Activated naive CD4-positive, alpha-beta T cell (primary cell): ENCODE measurements at places on chromosomes 5 and 9.

GRCh38 chr5:148913493-148913892 is 87.1 kb downstream of the ADRB2 start:
- no peak for DNase-seq

DNA sequence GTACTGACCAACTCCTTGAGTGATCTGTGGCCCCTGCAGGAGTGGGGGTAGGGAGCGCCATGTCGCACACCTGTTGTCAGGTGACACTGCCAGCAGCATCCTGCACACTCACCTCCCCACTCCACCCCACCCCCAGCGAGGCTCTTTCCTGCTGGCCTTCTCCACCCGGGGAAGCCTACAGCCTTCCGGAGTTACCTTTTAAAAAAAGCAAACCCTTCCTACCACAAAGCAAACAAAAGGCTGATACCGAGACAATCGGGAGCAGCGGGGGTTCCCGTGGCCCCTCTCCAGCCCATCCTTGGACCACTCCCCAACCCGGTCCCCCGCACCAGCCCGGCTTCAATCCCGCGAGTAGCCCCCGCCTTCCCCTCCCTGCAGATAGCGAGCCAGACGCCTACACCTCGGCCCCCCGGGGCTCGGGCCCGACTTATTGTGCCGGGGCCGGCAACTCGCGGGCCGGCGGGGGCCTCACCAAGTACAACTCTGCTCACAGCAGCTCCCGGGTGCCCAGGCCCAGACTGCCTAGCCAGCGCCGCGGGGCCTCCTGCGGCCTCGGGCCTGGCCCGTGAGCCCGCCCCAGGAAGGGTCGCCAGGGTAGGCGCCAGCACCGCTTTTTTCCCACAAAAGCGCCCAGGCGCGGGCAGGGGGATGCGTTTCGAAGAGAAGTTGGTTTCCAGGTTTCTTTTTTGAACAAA is 724 bp downstream of the MACROH2A1 start:
- peak; percentile 11 for DNase-seq

- DNase-seq: no peak
Measured at GRCh38 chr9:91844701-91845291, 105.2 kb downstream of the ROR2 start.

- no peak for DNase-seq
Measured at GRCh38 chr9:89678396-89679015, 73.7 kb downstream of the GADD45G start.

- no peak for DNase-seq
Measured at GRCh38 chr9:16245756-16246440, 624.6 kb downstream of the BNC2 start.

- DNase-seq: no peak
Measured at GRCh38 chr9:297104-297972, 82.7 kb downstream of the DOCK8 start.

DNA sequence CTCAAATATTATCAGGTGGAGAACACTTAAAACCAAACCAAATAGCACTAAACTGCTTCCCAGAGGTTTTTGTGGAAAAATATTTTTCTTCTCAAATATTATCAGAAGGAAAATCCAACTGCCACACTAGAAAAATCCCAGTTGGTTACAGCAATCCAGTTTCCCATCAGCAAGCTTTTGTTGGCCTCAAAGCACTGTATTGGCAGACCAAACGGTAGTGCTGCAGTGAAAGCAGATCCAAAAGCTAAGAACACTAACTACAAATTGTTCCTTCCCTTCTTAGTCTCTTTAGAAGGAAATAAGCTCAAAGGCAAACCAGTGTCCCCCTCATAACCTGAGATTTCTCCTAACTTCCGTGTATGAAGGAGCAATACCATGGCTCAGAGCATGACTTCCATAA is 105.3 kb downstream of the TRIM36 start:
- DNase-seq: no peak

DNA sequence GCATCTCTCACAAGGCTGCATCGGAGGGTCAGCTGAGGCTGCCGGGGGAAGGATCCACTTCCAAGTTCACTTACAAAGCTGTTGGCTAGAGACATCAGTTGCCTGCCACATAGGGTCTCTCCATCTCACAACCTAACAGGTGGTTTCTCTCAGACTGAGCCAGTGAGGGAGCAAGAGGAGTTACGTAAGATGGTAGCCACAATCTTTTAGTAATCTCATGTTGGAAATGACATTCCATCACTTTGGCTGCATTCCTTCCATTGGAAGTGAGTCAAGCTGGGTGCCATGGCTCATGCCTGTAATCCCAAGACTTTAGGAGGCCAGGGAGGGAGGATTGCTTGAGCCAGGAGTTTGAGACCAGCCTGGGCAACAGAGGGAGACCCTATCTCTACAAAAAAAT is 7.4 kb upstream of the GRK6 start:
- no peak for DNase-seq

GRCh38 chr5:110631236-110631635 is 95.2 kb downstream of the TMEM232 start:
- no peak for DNase-seq

- no peak for DNase-seq
Measured at GRCh38 chr5:109880907-109881685, 191.4 kb downstream of the MAN2A1 start.

DNA sequence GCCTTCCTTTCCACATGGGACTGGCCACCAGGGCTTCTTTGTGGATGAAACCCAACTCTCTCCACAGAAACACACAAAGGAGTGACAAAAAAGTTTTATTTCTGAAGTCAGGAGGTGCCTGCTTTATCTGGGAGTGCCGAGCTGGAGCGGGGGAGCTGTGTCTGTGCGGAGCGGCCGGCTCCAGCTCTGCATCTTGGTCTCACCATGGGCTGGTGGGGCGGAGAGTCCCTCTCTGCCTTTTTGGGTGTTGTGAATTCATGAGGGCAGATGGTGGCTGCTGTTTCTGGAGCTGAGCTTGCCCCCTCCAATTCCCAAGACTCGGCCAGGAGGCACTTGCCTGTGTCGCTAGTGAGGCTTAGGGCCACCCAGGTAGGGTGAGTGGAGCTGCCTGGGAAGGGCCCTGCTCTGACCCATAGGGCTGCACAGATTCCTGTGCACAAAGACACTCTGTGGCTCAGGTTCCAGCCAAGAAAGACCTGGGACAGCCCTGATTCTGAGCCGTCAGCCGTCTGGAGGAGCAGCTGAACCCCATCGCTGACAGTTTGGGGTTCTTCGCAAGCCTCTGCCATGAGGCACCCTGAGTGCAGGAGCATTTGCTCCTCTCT is 1.4 kb downstream of the DBH start:
- no peak for DNase-seq

GRCh38 chr5:109588281-109589035 is 101.3 kb upstream of the MAN2A1 start:
- DNase-seq: no peak

DNA sequence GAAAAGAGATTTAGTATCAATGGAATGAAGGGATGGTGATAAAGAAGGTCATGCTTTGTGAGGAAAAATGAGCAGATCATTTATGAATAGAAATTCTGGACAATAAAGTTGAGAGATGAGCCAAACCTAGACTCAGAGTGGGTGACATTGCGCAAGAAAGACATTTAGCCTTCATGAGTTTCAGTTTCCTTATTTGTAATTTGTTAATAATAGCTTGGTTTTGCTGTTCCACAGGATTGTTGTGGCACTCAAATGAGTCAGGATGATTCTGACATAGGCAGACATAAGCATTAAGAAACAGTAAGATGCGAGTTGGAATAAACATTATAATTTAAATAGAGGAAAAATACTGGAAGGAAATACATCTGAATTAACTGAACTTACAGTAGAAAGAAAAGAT is 34.8 kb downstream of the ITGA2 start:
- no peak for DNase-seq

GRCh38 chr5:174872271-174872670 is 147.9 kb downstream of the MSX2 start:
- no peak for DNase-seq

DNA sequence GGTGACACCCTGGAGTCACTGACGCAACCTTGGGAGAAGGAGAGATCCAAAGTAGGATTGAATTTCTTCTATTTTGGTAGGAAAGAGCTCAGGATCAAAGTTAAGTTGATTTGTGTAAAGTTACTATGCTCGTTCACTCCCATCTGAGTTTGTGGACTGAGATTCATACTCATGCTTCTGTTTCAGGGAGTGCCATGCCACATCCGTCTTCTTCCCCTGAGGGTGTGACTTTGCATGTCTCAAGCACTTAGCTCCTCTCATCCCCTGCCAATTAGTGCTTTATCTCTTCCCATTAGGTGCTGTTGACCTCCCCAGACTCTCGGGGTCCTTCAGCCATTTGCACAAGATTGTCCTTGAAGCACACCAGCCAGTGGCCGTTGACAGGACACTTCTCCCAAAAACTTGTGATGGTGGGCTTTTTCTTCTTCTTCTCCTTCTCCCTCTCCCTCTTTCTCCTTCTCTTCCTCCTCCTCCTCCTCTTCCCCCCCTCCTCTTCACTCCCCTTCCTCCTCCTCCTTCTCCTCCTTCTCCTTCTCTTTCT is 232.2 kb upstream of the KLF4 start:
- no peak for DNase-seq

DNA sequence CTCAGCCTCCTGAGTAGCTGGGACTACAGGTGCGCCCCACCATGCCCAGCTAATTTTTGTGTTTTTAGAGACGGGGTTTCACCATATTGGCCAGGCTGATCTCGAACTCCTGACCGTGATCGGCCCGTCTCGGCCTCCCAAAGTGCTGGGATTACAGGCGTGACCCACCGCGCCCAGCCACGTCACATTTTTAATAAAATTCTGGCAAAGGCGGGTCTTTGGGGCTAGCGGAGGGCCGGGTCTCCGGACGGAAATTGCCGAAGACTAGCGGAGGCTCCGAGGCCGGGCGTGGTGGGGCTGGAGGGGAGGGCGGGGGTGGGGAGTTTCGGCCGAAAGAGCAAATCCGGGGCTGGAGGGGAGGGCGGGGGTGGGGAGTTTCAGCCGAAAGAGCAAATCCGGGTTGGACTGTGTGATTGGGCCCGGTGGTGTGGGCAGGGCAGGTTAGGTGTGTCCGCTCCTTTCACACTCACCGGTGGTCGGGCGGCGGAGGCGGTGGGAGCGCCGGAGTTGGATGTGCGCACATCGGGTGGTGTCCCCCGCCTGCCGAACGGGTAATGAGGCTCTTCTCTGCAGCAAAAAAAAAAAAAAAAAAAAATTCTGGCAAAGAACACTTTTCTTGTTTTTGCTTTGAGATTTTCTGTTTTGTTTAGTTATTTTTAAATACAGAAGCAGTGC is 27.1 kb downstream of the RUFY1 start:
- no peak for DNase-seq

DNA sequence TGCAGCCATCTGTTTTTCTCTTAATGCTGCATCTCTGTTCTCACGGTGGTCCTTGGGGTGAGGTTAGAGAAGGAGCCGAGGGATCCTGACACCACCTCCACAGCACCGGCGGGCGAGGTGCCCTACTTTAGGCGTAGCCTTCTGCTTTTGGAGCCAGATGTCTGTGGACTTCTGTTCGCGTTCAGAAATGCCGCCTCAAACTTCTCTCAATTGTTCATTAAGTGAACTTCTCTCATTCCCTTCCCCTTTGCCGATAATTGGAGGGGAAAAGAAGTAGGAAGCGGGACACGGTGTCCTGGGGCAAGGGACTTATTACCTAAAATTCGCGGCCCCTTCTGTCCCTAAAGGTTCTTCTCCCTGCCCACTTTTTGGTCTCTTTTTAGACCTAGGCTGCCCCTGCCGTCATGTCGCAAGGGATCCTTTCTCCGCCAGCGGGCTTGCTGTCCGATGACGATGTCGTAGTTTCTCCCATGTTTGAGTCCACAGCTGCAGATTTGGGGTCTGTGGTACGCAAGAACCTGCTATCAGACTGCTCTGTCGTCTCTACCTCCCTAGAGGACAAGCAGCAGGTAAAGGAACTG is 455 bp downstream of the KIF20A start:
- DNase-seq: no peak

GRCh38 chr9:91953718-91954117 is 3.7 kb upstream of the ROR2 start:
- no peak for DNase-seq

DNA sequence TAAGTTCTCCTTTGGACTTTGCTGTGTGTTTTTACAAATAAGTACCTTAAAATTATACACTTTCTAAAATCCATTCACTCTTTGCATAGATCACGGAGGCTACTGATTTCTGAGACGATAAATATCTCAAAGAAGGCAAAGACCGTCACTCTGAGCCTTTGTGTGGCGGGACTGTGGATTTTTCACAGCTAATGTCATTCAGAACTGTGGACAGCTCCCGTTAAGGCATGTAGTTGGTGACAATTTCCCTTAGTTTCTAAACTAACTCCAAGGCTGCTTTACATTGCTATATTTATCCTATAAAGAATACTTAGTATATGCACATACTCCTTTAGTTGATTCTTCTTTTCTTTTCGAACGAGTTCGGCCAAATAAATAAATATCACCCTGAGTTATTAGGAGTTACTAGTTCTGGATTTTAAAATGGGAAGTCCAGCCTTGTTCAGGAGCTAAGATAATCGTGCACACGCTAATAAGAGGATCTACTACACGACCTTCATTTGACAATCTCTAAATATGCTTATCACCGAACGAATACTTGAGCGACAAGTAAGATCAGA is 1.8 kb downstream of the HCN1 start:
- no peak for DNase-seq

DNA sequence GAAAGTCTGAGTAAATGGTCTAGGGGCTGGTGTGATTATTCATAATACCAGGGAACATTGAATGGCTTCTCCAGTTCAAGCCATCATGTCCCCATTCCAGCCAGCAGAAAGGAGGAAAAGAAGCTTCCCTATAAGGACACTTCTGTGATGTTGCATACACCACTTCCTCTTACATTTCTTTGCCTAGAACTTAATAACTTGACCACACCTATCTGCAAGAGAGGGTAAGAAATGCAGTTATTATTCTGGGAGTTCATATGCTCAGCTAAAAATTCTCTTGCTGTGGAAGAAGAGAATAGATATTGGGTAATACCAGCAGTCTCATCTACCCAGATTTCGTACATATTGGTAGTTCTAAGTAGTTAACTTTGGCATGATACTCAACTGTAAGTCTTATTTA is 166.1 kb downstream of the SLC28A3 start:
- DNase-seq: no peak

DNA sequence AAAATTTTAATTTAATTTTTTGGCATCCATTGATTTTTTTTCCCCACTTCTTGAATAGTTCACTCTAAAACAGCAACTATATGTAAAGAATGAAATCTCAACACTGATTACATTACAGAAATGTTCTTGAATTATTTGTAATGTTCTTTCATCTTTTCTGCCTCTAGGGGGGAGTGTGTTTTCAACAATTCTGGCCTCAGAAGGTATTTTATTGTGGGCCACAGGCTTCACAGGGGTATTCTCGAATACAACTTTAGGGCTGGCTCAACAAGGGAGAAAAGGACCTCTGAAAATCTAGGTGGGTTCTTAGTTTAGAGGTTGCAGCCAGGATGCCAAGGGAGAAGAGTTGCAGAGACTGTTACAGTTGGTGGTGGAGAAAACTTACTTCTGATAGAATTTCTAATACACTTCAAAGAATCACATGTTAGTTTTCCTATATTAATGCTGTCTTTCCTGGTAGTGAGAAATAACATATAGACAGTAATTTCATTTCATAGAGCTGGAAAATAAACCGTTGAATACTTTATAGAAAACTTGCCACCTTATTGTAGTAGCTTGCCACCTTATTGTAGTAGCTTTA is 3.6 kb upstream of the NPR3 start:
- no peak for DNase-seq

- DNase-seq: no peak
Measured at GRCh38 chr9:133576875-133577736, 32.1 kb downstream of the FAM163B start.
